SJCRH30 (cell line): ENCODE measurements at places on chromosomes 6 and 20.

- no peak for DNase-seq
Observed at GRCh38 chr6:160424256-160424655, 76.1 kb downstream of the SLC22A3 start.

DNA sequence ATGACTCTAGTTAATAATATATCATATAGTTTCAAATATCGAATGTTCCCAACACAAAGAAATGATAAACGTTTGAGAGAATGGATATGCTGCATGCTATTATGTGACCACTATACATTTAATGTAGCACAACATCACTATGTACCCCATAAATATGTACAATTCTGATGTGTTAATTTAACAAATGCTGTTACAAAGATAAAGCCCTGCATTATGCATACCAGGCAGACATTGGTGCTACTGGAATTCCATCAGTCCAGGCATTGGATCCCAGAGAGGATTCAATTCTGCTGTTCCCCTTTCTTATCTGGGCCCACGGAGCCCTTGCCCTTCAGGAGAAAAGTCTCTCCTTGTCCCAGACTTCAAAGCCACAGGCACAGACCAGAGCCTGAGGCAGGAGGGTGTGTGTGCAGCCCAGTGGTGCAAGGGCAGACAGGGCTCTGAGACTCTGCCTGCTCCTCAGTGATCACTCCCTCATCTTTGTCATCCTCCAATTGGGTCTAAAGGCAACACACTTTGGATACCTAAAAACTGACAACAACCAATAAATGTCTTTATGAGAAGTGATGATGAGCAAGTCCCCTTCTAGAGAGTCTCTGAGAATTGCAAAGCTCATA is 45.2 kb downstream of the PSMG4 start:
- no peak for DNase-seq

- DNase-seq = no peak
Observed at GRCh38 chr6:28876710-28877109, 47.1 kb downstream of the TRIM27 start.

DNA sequence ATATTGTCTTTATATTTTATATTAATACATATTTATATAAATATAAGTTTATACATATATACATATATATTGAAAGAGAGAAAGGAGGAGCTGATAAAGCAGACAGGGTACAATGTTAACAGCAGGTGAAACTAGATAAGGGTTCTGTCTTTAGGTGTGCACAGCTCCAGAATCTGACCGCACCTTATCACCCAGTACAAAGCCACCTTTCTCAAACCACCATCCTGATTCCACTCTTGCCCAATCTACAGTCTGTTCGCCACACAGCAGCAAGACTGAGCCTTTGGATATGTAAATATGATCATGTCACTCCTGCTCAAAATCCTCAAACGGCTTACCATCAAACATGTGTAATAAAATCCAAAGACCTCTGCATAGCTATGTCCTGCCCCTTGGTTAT is 34.7 kb upstream of the ASCC3 start:
- DNase-seq = no peak

- peak; percentile 86 for DNase-seq
Observed at GRCh38 chr20:35329435-35330139, 37.4 kb upstream of the FAM83C start.

GRCh38 chr20:49207076-49207475 is 12.1 kb upstream of the DDX27 start:
- DNase-seq = peak; percentile 41

DNA sequence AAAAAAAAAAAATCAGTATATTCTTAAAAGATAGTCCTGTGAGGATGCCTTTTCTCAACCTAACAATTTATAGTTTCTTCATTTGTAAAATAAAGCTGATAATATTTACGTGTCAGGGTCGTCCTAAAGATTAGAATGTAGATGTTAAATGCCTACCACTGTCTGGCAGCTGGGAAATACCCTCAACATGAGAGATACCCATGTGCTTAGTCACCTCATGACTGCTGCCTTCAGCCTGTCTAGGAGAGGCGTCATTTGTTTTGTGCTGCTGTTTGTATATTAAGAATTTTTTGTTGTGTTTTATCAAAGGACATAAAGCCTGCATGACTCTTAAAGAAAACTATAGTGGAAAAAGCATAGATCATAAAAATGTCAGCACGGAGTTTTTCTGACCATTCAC is 9.5 kb downstream of the FAM120B start:
- DNase-seq = no peak

DNA sequence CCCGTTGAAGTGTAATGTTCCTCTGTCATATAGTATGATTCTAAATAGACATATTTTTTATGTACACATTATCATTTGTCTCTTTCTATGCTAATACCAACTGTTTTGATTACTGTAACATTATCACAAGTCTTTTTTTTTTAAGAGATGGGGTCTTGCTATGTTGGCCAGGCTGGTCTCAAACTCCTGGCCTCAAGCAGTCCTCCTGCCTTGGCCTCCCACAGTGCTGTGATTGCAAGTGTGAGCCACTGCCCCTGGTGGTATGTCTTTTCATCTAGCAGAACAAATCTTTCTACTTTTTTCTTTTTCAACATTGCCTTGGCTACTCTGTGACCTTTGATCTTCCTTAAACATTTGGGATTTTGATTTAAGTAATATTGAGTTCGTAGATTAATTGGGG is 57.7 kb downstream of the SLX4IP start:
- no peak for DNase-seq

- no peak for DNase-seq
Observed at GRCh38 chr20:1920826-1921225, 25.6 kb downstream of the SIRPA start.

GRCh38 chr6:43299338-43300293 is 1.6 kb downstream of the SLC22A7 start:
- peak; percentile 7 for DNase-seq

GRCh38 chr20:1319462-1319861 is 9.5 kb downstream of the SDCBP2 start:
- no peak for DNase-seq

DNA sequence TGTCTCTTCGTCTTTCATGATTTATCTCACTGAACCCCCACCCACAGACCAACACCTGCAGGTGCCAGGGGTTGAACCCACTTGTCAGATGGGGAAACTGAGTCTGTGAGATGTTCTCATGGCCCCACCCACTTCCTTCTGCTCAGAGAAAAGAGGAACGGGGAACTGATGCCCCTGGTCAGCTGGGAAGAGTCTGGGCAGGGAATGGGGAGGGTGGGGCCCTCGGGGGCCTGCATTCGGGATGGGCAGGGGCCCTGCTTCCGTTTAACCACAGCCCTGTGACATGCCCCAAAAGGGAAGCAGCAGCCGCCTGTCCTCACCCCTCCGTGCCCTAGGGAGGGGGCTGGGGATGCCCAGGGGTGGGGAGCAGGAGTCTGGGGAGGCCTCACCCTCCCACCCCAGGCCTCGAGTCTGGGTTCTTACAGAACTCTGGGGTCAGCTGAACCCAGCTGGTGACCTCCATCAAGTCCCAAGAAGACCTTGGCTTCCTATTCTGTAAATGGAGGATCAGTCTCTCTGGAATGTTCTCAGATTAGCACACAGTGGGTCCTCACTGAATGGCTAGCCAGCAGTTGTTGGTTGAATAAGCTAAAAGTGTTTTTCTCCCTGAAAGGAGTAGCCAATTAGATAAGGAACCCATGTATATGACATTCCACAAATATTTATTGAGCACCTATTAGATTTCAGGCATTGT is 81.5 kb downstream of the CEBPB start:
- DNase-seq = no peak

GRCh38 chr20:48797275-48797825 is 30.4 kb downstream of the PREX1 start:
- DNase-seq = peak; percentile 100

- no peak for DNase-seq
Observed at GRCh38 chr6:142470421-142470820, 168.6 kb downstream of the ADGRG6 start.

DNA sequence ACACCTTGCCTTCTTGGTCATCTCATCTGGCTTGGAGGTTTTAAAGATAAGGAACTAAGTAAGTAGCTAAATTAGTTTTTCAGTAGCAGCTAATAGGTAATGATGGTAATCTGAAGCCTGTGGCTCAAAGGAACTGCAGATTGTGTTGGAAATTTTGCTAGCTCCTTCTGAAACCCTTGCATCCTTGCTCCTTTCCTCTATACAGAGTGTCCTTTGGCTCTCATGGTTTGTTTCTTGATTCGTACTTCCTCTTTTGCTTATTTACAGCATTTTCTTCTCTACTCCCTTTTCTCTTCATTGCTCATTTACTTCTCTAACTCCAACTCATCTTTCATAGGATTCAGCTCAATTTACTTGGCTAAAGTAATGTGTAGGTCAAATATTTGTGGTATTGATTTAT is 19.0 kb downstream of the LRRC1 start:
- DNase-seq = no peak

- no peak for DNase-seq
Observed at GRCh38 chr6:108627692-108628550, 67.2 kb downstream of the FOXO3 start.

GRCh38 chr20:23585808-23586734 is 17.8 kb upstream of the CST9L start:
- no peak for DNase-seq

DNA sequence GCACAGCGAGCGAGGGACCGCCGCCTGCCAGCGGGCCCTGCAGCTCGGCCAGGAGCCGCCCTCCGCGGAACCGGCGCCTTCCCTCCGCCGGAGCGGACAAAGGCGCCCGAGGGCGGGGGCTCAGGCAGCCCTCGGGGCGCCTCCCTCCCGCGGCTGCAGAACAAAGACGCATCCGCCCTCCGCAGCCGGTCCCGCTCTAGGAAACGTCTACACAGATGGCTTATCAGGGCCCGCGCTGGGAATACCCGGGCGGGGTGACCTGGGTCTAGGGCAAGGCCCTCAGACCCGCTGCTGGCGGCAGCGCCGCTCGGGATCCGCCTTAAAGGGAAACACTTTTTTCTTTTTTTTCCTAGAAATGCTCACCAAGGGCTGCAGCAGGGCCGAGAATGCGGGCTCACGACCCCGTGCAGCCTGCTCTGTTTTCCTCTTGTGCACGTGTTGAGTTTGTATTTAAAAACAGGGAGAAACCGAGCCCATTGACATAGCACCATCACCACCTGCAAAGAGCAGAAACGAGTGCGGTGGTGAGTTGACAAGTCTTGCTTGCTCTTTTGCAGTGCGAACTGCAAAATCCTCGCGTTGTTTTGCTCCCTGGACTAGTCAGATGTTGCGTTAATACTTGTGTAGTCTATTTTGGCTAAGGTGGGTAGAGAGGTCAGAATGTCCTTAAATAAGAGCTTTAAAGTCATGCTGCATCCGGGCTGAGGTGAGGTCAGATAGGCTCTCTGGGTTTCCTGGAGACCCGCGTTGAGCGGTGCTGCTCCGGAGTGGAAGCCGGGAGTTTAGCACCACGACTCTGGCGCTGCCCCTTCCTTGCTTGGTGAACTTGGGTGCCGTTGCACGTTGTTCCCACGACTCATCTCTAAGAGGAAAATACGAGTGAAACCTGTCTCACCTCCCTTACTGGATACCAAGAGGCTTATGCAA is 1.1 kb upstream of the RPS6KA2 start:
- peak; percentile 72 for DNase-seq

GRCh38 chr6:5464099-5464885 is 203.0 kb downstream of the FARS2 start:
- peak; percentile 37 for DNase-seq

- DNase-seq = no peak
Observed at GRCh38 chr6:7809346-7809745, 83.4 kb downstream of the BMP6 start.

GRCh38 chr20:21219686-21220085 is 83.4 kb upstream of the XRN2 start:
- DNase-seq = no peak

DNA sequence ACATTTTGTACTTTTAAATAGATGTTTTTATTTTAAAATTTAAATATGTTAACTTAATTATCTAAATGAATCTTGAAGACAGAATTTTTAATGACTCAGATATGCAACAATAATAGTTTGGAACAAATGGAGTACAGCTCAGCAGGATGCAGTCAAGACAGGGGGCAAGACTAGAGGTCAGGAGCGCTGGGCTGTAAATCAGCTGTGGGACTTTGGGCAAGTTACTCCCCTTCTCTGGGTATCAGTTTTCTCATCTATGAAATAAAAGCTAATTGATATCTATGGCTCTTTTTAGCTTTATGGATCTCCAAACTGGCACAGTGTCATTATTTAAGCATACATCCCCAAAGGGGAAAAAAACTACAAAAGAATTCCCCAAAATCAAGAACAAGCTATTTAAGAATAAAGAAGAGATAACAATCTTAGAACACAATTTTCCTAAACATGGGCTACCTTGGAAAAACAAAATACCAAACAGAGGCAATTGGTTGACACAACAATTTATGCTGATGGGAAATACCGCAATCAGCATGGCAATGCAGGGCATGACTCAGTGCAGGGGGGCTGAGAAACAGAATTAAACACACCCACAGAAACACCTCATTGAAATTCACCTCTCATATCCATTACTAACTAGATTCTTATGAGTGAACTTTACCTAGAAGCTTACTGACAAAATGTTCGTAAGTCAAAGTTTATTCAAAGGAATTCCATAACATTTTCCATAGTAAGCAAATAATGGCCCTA is 188.2 kb downstream of the SIM1 start:
- no peak for DNase-seq

DNA sequence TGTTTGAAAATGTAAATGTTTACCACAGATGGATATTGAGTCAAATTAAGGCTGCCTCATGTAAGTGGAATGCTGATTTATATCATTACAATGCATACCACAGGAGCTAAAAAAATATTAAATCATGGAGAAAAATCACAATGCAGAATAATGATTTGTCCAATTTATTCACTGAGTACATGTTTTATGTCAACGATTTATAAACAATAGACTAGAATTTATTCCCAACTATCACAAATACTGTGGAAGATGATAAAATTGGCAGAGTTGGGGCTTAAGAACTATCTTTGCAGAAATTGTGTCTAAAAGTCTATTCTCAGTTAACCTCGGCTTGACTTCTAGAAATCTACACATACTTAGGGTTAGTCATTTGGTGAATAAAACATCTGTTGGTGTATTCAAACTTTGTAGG is 472.1 kb upstream of the MARCKS start:
- no peak for DNase-seq
